ENCODE measurements at places on chromosomes 4 and X. TPM values are rescaled to one million over a fixed set of nuclear protein-coding genes. Genes with fewer than 3 reads are reported as not detected.
A peak's percentile ranks its signal among the peaks of the same experiment; 100 is the strongest.

DNA sequence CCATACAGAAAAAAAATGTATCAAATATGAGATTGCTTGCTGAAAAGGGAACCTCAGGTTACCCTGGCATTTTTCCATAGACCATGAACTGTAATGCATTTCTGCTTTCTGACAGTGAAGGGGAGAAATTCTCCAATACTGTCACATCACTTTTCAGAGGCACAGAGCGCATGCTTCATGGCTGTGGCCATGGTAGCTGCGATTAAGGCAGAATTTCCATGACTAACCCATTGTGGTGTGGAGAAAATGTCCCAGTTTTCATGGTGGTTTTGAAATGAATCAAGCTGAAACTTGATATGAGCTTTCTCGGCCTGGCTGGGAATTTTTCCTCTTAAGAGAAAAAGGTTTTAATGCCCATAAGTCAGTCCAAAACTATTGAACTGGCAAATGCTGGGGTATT lies 39.5 kb upstream of the MAP3K15 start:
- no peak for DNase-seq

GRCh38 chr4:85431881-85432485 lies 43.0 kb upstream of the ARHGAP24 start:
- DNase-seq, result no peak

DNA sequence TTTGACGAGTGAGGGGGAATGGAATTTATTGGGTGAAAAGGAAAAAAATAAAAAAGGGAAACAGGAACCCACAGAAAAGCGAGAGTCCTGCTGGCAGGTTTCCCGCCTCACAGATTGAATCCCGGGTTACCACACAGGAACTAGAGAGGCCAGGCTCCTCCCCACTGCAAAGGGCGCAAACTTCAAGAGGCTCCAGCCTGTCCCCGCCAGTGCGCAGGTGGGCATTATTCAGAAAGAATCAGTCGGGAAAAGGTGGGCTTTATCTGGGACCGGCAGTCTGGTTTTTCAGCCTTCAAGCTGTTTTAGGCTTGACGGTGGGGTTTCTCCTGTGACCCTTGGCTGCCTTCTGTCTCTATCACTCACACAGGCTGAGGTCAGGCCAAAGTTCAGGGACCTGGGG lies 1496.8 kb downstream of the RPA4 start:
- DNase-seq, result peak; percentile 9

EBP gene
- 73.1 TPM for total RNA-seq

GRCh38 chrX:123215397-123216089 lies 31.5 kb downstream of the GRIA3 start:
- no peak for DNase-seq

- DNase-seq, result no peak
Observed at GRCh38 chr4:103994059-103994458, 274.3 kb upstream of the TACR3 start.

DNA sequence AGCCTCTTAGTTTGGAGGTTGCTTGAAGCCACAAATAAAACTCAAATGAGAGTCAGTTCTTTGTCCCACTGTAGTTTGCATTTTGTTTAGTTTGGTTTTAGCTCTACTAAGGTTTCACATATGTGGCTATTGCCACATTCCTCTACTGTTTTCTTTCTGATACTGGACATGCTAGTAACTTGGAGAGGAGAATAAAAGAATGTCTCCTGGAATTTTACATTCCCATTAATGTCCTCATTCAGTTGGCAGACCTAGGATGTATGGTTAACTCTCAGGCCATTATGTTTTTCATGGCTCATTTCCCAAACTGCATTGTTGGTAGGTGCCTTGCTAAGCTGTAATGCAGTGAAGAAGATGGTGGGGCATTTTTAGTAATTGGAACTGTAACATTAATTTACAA lies 29.9 kb downstream of the UPRT start:
- DNase-seq, result no peak

- no peak for DNase-seq
Observed at GRCh38 chrX:134572816-134573682, 85.2 kb downstream of the PLAC1 start.

- no peak for DNase-seq
Observed at GRCh38 chr4:45636175-45636574, 487.7 kb downstream of the GABRG1 start.

- no peak for DNase-seq
Observed at GRCh38 chr4:96753216-96753615, 913.3 kb downstream of the PDHA2 start.
